NCI-H226 (cell line): ENCODE measurements at places on chromosomes 12 and 14.
A peak's percentile ranks its signal among the peaks of the same experiment; 100 is the strongest.

DNA sequence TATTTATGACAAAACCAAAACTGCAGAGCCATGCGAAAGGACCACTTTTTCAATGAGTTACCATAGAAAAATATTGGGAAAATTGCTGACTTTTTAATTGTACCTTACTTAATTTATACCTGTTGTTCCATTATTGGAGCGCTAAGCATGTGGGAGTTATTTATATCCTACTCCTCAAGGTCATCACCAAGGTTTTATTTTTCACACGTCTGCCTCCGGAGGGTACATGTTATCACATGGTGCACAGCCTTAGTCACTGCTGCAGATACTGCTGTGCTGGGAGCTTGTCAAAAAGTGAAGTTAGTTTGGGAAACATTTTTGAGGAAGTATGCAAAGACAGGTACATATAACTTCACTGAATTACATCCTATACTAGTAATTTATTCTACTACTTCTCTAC lies 1444.3 kb downstream of the AACS start:
- DNase-seq, result no peak

- DNase-seq, result peak; percentile 48
Observed at GRCh38 chr12:79300199-79300568, 390.6 kb downstream of the PAWR start.

GRCh38 chr14:68476212-68477109 lies 316.4 kb downstream of the ZFP36L1 start:
- DNase-seq, result peak; percentile 59

DNA sequence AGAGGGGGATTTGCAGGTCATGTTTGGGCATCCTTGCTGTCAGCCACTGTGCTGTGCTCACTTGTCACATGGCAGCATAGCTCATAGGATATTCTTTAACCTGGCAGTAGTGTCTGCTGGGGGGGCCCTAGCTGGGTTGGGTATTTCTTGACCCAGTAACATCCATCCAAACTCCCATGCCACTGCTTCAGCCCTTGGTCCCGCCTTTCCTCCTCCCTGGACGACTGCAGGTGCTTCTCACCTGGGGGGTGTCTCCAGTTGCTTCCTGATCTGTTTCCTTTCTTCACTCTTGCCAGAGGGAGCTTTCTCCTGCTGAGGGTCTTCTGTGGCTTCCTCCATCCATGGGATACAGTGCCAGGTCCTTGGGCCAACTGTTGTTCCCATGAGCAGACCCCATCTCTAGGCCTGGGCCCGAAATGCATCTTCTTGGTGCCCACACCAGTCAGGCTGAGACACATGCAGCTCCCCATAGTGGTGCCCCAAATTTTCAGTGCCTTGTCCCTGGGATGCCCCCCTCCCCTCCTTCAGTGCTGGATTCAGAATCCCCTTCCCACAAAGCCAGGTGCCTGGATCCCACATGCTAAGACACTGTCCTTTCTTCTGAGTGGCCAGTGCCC lies 20.5 kb downstream of the C14orf132 start:
- DNase-seq, result no peak

GRCh38 chr14:59926534-59926933 lies 6.6 kb downstream of the LRRC9 start:
- no peak for DNase-seq

- no peak for DNase-seq
Observed at GRCh38 chr14:68681256-68682011, 111.4 kb downstream of the ZFP36L1 start.
